ENCODE measurements at places on chromosomes 6 and 20.

DNA sequence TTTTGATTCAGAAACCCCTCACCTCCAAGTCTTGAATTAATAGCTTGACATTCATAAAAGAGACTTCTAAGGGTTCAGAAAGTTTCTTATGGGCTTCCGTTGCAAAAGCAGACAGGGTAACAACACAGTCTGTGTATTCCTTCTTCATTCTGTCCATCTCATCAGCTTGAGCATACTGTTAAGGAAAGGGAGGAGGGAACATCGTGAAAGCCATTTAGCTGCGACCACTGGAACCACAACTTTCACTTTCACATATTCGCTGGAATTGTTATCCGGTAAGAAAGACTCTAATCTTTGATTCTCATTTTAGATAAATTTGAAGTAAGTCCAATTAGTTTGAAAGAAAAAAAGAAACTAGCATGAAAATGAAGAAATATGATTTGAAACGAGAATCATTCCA is 174.4 kb downstream of the SYNE1 start:
- no peak for DNase-seq

DNA sequence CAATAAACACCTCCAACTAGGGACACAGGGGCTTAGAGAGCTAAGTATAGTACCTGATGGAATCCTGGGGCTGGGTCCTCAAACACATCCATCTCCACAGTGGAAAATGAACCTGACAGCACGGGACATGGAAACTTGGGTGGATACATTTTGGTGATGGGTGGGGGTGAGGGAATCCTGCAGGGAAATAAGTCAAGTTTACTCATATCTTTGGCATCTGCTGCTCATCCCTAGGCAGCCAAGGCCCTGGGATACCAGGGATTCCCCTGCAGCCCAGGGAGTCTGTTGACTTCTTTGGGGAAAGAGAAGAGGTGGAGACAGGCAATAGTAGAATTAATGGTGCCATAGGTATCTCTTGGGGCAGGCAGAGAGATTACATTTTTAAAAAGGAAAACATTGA is 6.6 kb downstream of the APOBEC2 start:
- DNase-seq: peak; percentile 37

- no peak for DNase-seq
Measured at GRCh38 chr6:33872761-33873160, 69.0 kb upstream of the MLN start.

DNA sequence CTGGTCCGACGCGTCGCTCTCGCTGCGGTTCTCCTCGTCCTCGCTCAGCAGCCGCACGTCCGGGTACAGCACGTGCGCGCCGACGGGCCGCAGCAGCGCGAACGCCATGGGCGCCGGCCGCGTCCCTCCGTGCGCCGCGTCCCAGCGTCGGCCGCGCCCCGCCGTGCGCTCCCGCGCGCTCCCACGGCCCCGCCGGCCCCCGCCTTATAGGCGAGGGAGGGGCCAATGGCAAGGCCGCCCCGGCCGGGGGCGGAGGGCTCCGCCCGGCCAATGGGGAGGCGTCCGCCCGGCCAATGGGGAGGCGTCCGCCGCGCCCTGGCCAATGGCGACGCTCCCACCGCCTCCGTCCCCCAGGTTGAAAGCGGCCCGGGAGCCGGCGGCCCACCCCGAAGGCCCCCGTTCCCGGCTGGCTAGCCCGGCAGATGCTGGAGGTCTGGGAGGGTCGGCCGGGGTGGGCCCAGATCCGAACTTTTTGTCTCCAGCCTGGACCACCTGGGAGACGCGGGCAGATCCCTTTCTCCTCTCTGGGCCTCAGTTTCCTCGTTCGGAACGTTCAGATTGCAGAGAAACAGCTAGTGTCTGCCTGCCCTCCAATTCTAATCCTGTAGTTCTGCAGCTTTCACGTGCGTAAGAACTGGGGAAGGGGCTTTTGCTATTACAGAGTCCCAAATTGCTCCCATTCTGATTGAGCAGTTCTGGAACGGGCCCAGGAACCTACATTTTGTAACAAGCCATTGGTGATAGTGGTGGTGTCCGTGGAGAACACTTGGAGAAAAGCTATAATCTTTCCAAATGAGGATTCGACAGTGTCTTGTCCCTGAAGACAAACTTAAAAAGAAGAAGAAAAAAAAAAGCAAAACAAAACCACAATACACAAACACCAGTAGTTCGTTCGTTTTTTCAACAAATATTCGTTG is at the start of gene TCF15:
TSS of gene TCF15 (minus strand) at position 180 of the 917 bp plus-strand sequence. CDS start at position 108, 72 bp downstream.
- no peak for DNase-seq
